Liver (tissue), 10 donors: ENCODE measurements at places on chromosomes 7 and 10. TPM values are rescaled to one million over a fixed set of nuclear protein-coding genes. Genes with fewer than 3 reads are reported as not detected.

DNA sequence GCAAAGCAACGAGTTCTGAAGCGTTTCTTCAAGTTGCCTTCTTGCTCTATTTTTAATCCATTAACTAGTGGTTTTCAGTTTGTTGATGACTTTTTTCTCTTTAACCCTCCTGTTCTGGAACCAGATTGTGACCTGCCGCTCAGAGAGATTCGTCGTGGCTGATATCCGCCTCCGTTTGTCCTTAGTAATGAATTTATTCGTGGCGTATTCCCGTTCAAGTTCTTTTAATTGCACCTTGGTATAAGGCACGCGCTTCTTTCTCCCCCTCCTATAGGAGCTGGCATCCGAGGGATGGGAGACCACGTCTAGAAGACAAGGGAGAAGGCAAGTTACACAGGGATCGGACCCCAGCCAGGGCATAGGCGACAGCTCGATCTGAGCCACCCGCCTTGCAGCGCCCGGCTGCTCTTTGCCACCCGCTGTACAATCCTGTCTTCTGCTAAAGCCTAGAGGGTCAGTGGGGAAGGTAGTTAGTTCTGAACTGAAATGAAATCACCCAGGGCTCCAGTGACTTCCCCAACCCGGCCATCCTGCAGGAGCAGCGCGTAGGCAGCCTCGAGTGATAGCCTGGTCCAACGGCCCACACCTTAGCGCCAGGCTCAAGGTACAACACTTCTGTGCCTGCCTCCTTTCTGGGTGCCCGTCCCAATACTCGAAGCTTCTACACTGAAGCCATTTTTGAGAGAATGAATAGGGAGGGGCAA, 1.6 kb downstream of the HOXA13 start:
- peaks cover 18% of the 10 kb centered on the region for H3K4me1 ChIP-seq
- H3K27ac ChIP-seq = no peak overlapping the region
- peaks cover 47% of the 10 kb centered on the region for H3K27me3 ChIP-seq
- H3K36me3 ChIP-seq = no peaks in the 10 kb centered on the region
- H3K4me3 ChIP-seq = no peak overlapping the region
- no peak for DNase-seq

- DNase-seq = no peak
- no peaks in the 10 kb centered on the region for H3K27me3 ChIP-seq
- no peak overlapping the region for H3K27ac ChIP-seq
- no peaks in the 10 kb centered on the region for H3K36me3 ChIP-seq
- no peak overlapping the region for H3K4me3 ChIP-seq
- peaks cover 5% of the 10 kb centered on the region for H3K4me1 ChIP-seq
These were observed 14.7 kb upstream of the LMBR1 start for GRCh38 chr7:156907656-156908055.

- no peaks in the 10 kb centered on the region for H3K27me3 ChIP-seq
- no peak for DNase-seq
- no peak overlapping the region for H3K4me3 ChIP-seq
These were observed 30.7 kb upstream of the RBM20 start for GRCh38 chr10:110613341-110613995.

DNA sequence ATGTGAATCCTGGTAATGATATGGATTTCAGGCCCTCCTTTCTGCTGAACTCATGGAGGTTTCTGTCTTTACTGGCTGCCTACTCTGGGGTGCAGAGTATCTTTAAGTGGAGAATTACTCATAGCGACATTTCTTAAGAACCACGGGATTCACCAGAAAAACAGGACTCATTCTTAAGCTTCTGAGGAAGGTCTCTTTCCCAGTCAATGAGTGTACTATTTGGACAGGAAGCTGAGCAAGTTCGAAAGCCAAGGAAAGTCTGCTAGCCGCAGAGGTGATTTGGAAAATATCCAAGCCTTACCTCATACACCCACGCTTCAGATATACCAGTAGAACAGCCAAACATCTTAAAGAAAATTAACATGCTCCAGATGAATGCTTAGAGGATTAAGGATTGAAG, 377.6 kb upstream of the MYO3A start:
- no peaks in the 10 kb centered on the region for H3K36me3 ChIP-seq
- no peak for DNase-seq

GRCh38 chr10:78502210-78502936, 468.7 kb downstream of the RPS24 start:
- H3K36me3 ChIP-seq = no peaks in the 10 kb centered on the region
- H3K27me3 ChIP-seq = no peaks in the 10 kb centered on the region
- no peak overlapping the region for H3K27ac ChIP-seq
- H3K4me1 ChIP-seq = no peaks in the 10 kb centered on the region
- H3K4me3 ChIP-seq = no peak overlapping the region

Gene WDR86
- 0.35 TPM for polyA plus RNA-seq

Gene MASTL
- polyA plus RNA-seq = 1.5 TPM
